Fibroblast of skin of left biceps (primary cell): ENCODE measurements at places on chromosomes 3 and 15.
A peak's percentile ranks its signal among the peaks of the same experiment; 100 is the strongest.

- DNase-seq: no peak
These were observed 25.1 kb downstream of the NBEAL2 start for GRCh38 chr3:47004369-47005211.

- no peak for DNase-seq
These were observed 779.4 kb downstream of the TUSC7 start for GRCh38 chr3:117488983-117489382.

DNA sequence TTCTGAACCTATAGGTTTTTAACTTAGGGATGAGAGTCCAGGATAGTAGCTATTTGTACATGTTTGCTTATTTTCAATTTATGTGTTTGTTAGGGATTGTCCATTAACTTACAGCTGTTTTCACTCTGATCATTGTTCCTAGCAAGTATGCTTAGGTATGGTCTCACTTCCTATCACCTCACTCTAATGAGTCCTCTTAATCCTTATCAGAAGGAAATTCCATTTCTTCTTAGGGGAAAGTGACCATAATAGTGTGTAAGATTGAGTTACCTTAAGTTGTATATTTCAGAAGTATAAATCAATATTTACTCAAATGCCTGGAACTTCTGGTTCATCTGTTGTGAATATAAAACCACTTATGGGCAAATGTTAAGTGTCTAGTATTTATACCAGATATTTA, 53.0 kb downstream of the PIAS1 start:
- DNase-seq: no peak

DNA sequence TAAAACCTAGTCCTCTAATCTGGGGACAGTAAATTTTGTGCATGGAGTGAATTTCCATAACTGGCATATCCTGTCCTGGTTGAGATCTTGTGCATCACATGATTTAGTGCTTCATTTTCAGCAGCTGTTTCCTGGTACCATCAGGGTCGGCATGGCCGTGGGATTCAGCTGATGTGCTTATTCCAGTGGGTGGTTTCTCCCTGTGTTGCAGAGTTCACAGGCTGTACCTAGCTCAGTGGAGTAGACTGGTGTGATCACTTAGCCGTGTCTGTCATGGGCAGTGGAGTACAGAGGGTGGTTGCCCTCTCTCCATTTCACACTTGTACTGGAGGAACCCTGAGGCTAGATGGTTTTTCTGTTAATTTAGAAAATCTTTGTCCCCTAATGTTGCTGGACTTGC, 228.5 kb downstream of the PTPRG start:
- no peak for DNase-seq

- no peak for DNase-seq
These were observed 58.4 kb upstream of the POLG start for GRCh38 chr15:89393056-89393455.

GRCh38 chr15:50906954-50907600, 1.4 kb upstream of the AP4E1 start:
- no peak for DNase-seq

- DNase-seq: no peak
These were observed 6.9 kb downstream of the NCEH1 start for GRCh38 chr3:172704001-172704400.

DNA sequence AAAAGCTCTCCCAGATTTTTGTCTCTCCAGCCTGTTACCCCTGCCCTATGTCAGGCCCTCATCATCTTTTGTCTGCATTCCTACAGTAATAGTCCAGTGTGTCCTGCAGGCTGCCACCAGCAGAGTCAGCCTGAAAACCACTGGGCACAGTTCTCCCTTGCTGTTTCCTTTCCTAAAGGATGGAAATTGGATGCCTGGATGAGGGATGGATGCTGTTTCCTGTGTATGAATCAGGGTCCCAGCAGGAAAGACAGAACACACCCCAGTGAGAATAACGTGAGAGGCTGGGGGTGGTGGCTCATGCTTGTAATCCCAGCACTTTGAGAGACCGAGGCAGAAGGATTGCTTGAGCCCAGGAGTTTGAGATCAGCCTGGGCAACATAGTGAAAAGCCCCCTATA, 3.3 kb upstream of the SNX33 start:
- DNase-seq: no peak

DNA sequence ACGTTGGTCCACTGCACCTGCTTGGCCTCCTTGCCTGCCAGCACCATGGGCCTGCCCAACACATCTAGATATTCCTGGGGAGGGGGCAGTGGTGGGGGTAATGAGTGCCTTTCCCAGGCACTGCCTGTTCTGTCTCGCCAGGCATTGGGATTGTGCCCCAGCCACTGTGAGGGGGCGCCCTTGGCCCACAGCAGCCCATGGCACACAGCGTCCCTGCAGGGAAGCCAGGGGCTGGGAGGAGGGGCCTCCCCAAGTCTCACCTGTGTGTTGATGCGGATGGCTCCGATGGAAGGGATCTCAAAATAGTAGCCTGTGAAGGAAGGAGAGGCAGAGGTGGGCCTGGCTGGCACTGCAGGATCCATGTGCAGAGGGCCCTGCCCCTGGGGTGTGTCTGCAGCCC, 18.7 kb upstream of the TMEM115 start:
- no peak for DNase-seq

GRCh38 chr15:99992611-99993231, 259.5 kb upstream of the LYSMD4 start:
- no peak for DNase-seq

- DNase-seq: peak; percentile 96
These were observed 63.4 kb upstream of the LEKR1 start for GRCh38 chr3:156762631-156763185.

DNA sequence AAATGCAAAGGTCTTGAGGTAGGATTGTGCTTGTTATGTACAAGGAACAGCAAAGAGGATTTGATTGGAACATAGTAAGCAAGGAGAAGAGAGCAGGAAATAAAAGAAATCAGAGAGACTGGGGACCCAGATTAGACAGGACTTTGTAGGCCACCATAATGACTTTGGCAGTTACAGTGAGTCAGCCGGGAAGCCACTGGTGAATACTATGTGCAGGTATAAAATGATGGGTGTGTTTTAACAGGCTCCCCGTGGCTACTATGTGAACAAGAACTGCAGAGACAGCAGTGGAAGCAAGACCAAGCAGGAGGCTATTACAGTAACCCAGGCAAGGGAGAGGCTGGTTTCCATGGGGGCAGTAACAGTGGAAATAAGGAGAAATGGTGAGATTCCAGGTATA, 55.2 kb downstream of the NPTN start:
- no peak for DNase-seq
